ENCODE measurements at places on chromosomes 7 and 10. TPM values are rescaled to one million over a fixed set of nuclear protein-coding genes. Genes with fewer than 3 reads are reported as not detected.

GRCh38 chr7:137501562-137501961, 158.0 kb upstream of the PTN start:
- no peaks in the 10 kb centered on the region for H3K4me1 ChIP-seq
- H3K27ac ChIP-seq, result no peak overlapping the region
- no peak overlapping the region for H3K4me3 ChIP-seq
- DNase-seq, result no peak
- H3K36me3 ChIP-seq, result no peaks in the 10 kb centered on the region

- H3K36me3 ChIP-seq, result no peaks in the 10 kb centered on the region
- no peak overlapping the region for H3K27ac ChIP-seq
- H3K4me3 ChIP-seq, result no peak overlapping the region
- no peaks in the 10 kb centered on the region for H3K27me3 ChIP-seq
- no peak for DNase-seq
Measured at GRCh38 chr7:92043637-92044036, 90.6 kb downstream of the CYP51A1 start.

DNA sequence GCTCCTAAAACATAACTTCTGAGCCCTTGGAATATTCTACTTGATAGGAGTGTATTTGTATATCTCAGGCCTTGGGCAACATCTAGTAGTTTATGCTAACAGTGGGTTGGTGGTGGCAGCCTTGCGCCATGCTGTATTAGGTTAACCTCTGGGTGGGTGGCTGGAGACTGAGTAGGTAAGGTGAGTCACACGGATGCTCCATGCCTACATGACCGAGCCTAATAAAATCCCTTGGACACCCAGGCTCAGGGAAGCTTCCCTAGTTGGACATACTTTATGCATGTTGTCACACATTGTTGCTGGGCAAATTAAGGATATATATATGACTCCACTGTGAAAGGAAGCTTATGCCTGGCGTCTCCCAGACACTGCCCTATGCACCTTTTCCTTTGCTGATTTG, 6.0 kb upstream of the DAGLB start:
- no peak overlapping the region for H3K27ac ChIP-seq
- no peaks in the 10 kb centered on the region for H3K36me3 ChIP-seq
- peaks cover 62% of the 10 kb centered on the region for H3K4me1 ChIP-seq
- no peak overlapping the region for H3K4me3 ChIP-seq

GRCh38 chr10:26881600-26882331, 21.0 kb upstream of the ABI1 start:
- H3K27me3 ChIP-seq, result no peaks in the 10 kb centered on the region
- H3K36me3 ChIP-seq, result no peaks in the 10 kb centered on the region
- DNase-seq, result peak; percentile 69
- H3K4me1 ChIP-seq, result no peaks in the 10 kb centered on the region
- no peak overlapping the region for H3K27ac ChIP-seq
- peak overlapping the region; percentile 44 for H3K4me3 ChIP-seq

The ANXA8L1 gene
- not detected for total RNA-seq

DNA sequence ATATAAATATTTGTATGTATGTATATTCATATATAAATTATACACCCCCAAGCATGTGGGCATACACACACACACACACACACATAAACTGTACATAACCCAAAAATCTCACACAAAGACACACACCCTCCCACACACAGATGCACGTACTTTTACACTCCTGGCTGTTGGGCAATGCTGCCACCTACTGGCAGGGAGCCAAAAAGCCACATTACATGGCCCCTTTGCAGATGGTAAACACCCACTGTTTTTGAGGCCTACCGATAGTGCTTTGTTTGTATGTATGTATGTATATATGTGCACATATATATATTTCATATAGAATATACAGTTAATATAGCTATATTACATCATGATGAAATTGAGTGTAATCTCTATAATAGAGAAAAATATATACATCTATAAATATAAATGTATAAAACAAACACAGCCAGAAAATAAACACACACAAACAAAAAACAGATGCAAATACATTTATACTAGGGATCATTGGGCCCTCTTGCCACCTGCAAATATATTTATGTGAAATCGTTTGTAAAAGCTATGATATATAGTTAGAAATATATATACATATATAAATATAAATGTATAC, 120.1 kb upstream of the ACBD5 start:
- no peaks in the 10 kb centered on the region for H3K4me1 ChIP-seq
- no peak overlapping the region for H3K4me3 ChIP-seq
- no peaks in the 10 kb centered on the region for H3K27me3 ChIP-seq
- H3K27ac ChIP-seq, result no peak overlapping the region
- peak; percentile 68 for DNase-seq

GRCh38 chr7:84042110-84042539, 152.5 kb downstream of the SEMA3A start:
- peak; percentile 36 for DNase-seq
- 0 out of 2 replicates have a peak overlapping the region, but pooled peaks have one; percentile 7 for H3K4me3 ChIP-seq
- H3K36me3 ChIP-seq, result no peaks in the 10 kb centered on the region
- no peaks in the 10 kb centered on the region for H3K27me3 ChIP-seq
- H3K4me1 ChIP-seq, result peaks cover 9% of the 10 kb centered on the region

The PLXDC2 gene
- total RNA-seq, result 0.20 TPM

DNA sequence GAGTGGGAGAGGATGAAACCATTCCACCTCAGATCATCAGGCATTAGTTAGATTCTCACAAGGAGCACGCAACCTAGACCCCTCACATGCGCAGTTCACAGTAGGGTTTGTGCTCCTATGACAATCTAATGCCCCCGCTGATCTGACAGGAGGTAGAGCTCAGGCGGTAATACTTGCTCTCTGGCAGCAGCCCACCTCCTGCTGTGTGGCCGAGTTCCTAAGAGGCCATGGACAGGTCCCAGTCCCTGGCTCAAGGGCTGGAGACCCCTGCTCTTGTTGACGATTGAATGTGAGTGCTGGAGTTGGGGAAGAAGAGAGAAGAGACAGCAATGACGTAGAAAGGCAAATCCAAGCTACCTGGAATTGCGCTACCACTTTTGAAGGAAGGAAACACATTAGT, 267.2 kb downstream of the TFEC start:
- H3K4me1 ChIP-seq, result no peaks in the 10 kb centered on the region
- no peak overlapping the region for H3K4me3 ChIP-seq
- no peaks in the 10 kb centered on the region for H3K27me3 ChIP-seq
- DNase-seq, result no peak
- no peak overlapping the region for H3K27ac ChIP-seq

DNA sequence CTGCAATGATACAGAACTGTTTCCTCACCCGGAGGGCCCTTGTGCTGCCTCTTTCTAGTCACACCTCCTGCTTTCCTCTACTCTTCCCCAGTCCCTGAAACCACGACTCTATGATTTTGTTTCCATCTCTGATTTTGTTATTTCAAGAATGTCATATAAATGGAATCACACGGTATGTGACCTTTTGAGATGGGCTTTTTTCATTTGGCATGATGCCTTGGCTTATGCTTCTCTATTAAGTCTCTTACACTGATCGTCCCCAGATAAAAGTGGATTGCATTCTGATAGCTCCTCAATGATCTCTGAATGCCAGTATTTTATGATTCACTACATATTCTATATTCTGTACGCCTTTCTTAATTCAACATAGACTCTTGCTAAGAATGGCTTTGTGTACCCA, 78.2 kb downstream of the GALNT11 start:
- H3K4me1 ChIP-seq, result no peaks in the 10 kb centered on the region
- H3K27me3 ChIP-seq, result no peaks in the 10 kb centered on the region
- H3K27ac ChIP-seq, result no peak overlapping the region
- peaks cover 4% of the 10 kb centered on the region for H3K36me3 ChIP-seq

The ASIC3 gene
- total RNA-seq, result 4.4 TPM

- no peaks in the 10 kb centered on the region for H3K27me3 ChIP-seq
- no peak for DNase-seq
Measured at GRCh38 chr7:1121476-1121875, 33.6 kb downstream of the GPER1 start.

GRCh38 chr7:116730097-116731022, 58.4 kb downstream of the MET start:
- H3K4me1 ChIP-seq, result peaks cover 69% of the 10 kb centered on the region
- H3K27ac ChIP-seq, result peak overlapping the region; percentile 30

- H3K4me1 ChIP-seq, result no peaks in the 10 kb centered on the region
- no peak overlapping the region for H3K4me3 ChIP-seq
- no peak for DNase-seq
- no peaks in the 10 kb centered on the region for H3K27me3 ChIP-seq
Measured at GRCh38 chr10:1631282-1631681, 106.0 kb downstream of the ADARB2 start.

DNA sequence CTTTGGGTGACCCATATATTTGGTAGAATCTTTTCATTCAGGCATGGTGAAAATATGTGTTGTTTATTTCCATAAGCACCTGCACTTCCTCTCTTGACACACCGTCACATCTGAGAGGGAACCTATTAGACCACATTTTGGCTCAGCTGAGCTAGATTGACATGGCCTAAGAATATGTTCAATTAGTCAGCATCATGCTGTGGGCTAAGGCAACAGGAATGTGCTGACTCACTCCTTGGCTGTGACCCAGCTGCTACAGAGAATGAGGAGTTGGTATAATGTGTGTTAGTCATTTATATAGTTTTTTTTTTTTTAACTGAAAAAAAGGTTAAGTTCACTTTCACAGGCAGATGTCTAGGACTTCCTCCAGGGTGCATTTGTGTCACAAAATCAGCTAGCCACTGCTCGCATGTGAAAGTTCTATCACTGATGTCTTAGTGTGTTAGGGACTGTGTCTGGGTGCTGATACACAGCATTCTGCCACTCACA, 180.6 kb downstream of the SEMA3E start:
- H3K27me3 ChIP-seq, result no peaks in the 10 kb centered on the region
- H3K27ac ChIP-seq, result peak overlapping the region; percentile 8
- H3K4me3 ChIP-seq, result no peak overlapping the region
- no peaks in the 10 kb centered on the region for H3K36me3 ChIP-seq
- DNase-seq, result peak; percentile 89

DNA sequence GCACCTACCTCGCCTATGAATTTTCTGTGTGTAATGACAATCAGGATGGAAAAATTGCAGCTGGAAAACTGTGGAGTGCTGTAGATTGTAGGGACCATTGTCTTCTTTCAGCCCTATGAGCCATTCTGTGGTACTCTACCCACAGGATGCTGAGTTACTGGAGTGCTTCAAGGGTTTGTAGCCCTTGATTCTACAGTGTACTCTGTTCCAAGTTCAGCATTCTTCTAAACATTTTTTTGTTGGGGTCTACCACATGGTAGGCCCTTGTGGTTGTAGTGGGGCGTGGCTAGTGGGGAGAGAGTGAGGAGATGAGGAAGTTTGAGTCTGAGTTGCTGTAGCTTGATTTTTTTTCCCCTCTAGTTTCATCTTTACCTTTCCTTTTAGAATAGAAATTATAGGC, 33.5 kb downstream of the REEP3 start:
- peaks cover 53% of the 10 kb centered on the region for H3K4me1 ChIP-seq
- no peaks in the 10 kb centered on the region for H3K36me3 ChIP-seq
- peak overlapping the region; percentile 84 for H3K27ac ChIP-seq

- H3K36me3 ChIP-seq, result 0 out of 2 replicates have a peak, but pooled peaks cover 2% of the 10 kb centered on the region
- peak overlapping the region; percentile 65 for H3K4me3 ChIP-seq
- peaks cover 52% of the 10 kb centered on the region for H3K4me1 ChIP-seq
Measured at GRCh38 chr7:5595545-5596045, 172.0 kb upstream of the TNRC18 start.

DNA sequence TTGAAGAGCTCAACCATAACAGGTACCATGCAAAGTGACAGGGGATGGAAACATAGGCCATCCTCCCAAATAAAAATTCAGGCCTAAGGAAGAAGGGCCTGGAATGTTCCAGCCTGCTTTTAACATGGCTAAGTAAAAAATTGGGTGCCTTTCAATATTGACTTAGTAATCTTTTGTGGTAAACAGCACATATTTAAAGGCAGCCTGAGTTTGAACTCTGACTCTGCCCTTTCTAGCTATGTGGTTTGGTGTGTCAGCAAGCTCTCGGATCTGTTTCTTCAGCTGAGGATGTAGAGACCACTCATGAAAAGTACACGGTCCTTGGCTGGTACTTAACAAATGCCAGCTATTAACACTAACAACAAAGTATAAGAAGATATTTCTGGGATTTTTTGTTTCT, 191.8 kb upstream of the CDCA7L start:
- H3K27ac ChIP-seq, result no peak overlapping the region
- H3K27me3 ChIP-seq, result no peaks in the 10 kb centered on the region
- H3K4me1 ChIP-seq, result no peaks in the 10 kb centered on the region

The STK31 gene
- not detected for total RNA-seq

- H3K36me3 ChIP-seq, result no peaks in the 10 kb centered on the region
- no peaks in the 10 kb centered on the region for H3K27me3 ChIP-seq
- no peak for DNase-seq
- H3K27ac ChIP-seq, result peak overlapping the region; percentile 48
- H3K4me3 ChIP-seq, result peak overlapping the region; percentile 86
- H3K4me1 ChIP-seq, result peaks cover 42% of the 10 kb centered on the region
Measured at GRCh38 chr7:75737856-75738603, 711 bp downstream of the HIP1 start.

The RASSF4 gene
- total RNA-seq, result 2.8 TPM

The SPDYE16 gene
- total RNA-seq, result not detected

GRCh38 chr7:149126662-149127266, 640 bp upstream of the ZNF425 start:
- peak overlapping the region; percentile 96 for H3K27ac ChIP-seq
- peak overlapping the region; percentile 83 for H3K4me3 ChIP-seq
- no peak for DNase-seq
- H3K36me3 ChIP-seq, result peaks cover 2% of the 10 kb centered on the region
- no peaks in the 10 kb centered on the region for H3K27me3 ChIP-seq
- H3K4me1 ChIP-seq, result peaks cover 10% of the 10 kb centered on the region

DNA sequence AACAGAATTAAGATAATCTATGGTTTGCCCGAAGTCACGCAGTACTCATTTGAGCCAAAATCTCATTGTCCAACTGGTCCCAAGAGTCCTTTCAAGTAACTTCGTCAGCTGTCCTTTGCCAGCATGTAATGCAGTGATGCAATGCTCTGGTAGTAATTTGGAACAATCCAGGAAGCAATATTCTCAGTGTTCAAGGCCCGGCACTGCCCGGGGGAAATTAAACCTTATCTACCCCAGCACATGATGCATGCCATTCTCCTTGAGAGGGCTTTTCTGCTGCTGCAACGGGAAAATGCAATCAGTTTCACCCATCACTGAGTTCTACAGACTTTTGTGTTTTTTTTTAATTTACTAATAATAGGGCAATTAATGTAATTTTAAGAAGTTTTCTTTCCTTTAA, 77.6 kb upstream of the NME8 start:
- H3K36me3 ChIP-seq, result no peaks in the 10 kb centered on the region
- DNase-seq, result no peak
- H3K4me3 ChIP-seq, result no peak overlapping the region
- H3K27me3 ChIP-seq, result no peaks in the 10 kb centered on the region
- H3K27ac ChIP-seq, result no peak overlapping the region

DNA sequence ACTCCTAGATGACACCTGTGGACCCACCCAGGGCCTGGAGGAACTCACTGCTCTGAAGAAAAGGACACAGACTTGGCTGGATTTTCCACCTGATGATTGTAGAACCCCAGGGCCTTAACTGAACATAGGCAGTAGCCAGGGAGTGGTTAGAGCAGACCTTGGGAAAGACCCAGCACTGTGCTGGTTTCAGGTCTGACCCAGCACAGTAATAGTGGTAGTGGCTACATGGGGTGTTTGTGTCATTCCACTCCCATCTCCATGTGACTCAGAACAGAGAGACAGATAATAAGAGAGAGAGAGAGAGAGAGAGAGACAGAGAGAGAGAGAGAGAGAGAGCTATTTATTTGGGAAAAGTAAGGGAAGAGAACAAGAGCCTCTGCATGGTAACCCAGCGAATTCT, 239.1 kb upstream of the MEOX2 start:
- no peaks in the 10 kb centered on the region for H3K4me1 ChIP-seq
- no peaks in the 10 kb centered on the region for H3K36me3 ChIP-seq
- no peaks in the 10 kb centered on the region for H3K27me3 ChIP-seq
- no peak overlapping the region for H3K4me3 ChIP-seq
- H3K27ac ChIP-seq, result no peak overlapping the region

Data from HCT116 (cell line).